ENCODE measurements at places on chromosomes 16 and 17.

- no peak for DNase-seq
Observed at GRCh38 chr16:5589812-5590373, 492.3 kb upstream of the EEF2KMT start.

DNA sequence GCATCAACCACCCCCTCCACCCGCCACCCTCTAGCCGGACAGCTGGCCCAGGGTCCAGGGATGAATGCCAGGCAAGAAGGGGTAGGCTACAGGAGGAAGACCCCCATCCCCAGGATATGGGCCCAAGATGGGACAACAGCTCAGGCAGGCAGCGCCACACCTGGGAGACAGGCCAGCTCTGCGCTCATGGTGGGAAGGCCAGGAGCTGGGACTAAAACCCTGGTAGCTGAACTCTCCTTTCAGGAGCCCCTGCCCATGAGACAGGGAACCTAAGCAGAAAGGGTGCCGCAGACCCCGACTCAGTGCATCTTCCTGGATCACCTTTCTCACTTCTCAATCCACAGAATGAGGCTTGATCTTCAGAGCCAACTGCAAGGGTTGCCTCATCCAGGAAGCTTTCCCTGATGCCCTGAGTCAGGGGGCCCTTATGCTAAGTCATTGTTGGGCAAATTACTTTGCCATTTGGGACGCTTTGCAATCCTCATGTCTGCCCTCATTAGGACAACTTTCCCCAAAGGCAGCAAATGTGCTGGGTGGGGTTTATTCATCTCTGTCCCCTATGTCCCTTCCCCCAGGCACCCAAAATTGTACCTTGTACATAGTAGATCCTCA is 9.0 kb downstream of the ZDHHC1 start:
- no peak for DNase-seq

- DNase-seq = no peak
Observed at GRCh38 chr16:68972720-68973119, 129.4 kb downstream of the TANGO6 start.

DNA sequence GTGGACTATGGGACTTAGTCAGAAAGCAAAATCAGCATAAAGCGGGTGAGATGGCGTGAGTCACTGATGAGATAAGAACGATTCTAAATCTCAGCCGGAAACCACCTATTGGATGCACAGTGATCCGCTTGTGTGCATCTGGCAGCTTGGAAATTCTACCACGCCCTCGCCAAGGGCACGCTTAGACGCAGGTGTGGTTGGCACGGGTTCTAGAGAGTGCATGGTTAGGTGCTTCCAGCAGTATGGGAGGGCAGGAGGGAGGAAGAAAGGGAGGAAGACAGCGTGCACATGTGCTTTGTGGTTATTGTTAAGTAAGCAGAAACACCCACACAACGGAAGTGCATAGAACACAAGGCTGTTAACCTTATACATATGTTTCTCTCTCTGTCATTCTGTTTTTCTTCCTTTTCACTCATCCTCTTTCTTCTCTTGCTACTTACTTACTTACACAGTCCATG is 374.0 kb upstream of the ASIC2 start:
- peak; percentile 12 for DNase-seq

GRCh38 chr16:143456-143855 is 5.0 kb upstream of the NPRL3 start:
- DNase-seq = no peak

- no peak for DNase-seq
Observed at GRCh38 chr17:55303701-55304145, 39.0 kb downstream of the HLF start.

DNA sequence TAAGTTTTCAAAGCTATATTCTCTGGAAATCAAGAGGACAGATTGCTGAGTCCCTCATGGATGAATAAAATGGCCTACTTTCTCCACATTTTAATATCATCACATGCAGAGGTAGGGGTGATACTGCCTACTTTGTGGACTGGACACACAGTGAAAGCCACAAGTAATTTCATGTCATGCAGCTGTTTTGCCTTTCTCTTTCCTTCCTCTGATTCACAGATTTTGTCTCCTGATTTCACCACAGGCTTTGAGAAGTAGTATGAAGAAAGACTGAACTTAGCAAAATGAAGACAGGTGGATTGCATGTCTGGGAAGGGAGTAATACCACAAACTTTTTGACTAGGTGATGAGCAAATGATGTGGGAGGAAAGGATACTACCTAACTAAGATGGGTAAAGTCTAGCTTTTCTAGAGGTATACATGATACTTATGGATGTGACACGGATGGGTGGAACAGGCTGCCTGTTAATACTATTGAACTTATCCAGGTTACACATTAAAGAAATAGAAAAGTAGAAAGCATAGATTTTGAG is 478.4 kb upstream of the GOT2 start:
- no peak for DNase-seq

- DNase-seq = no peak
Observed at GRCh38 chr16:52729731-52730130, 182.8 kb upstream of the TOX3 start.

DNA sequence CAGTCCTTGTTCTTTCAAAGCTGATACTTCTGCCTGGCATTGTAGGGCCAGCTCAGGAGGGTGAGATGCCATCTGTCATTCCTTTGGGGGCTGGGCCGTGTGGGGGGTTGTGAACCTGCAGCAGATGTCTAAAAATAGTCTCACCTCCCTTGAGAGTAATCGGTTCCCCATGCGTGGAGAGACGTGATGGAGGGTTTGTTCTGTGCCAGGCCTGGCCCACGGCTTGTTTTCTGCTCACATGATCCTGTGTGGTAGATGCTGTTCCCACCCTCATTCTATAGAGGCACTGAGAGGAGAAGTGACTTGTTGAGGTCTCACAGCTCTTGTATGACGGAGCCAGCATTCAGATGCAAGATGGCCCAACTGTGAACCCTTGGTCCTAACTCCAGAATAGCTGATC is 4.6 kb downstream of the IRF8 start:
- no peak for DNase-seq

DNA sequence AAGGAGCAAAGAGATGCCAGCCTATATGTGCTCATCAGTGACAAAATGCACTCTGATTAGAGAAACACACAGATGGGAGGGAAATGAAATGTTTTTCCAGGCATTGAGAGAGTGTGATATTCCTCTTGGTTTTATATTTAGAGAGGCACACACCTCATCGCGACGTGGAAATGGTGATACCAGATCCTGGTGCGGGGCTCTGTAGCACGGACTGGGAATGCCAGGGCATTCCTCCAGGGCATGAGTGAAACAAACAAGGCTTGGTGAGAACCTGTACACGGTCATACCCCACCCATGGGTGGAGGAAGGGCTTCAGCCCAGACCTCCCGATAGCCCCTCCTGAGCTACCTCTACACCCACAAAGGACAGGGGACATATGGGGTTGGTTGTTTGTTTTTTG is 280.2 kb downstream of the C16orf95 start:
- DNase-seq = no peak

GRCh38 chr17:13157656-13158055 is 139.8 kb upstream of the ELAC2 start:
- DNase-seq = no peak

DNA sequence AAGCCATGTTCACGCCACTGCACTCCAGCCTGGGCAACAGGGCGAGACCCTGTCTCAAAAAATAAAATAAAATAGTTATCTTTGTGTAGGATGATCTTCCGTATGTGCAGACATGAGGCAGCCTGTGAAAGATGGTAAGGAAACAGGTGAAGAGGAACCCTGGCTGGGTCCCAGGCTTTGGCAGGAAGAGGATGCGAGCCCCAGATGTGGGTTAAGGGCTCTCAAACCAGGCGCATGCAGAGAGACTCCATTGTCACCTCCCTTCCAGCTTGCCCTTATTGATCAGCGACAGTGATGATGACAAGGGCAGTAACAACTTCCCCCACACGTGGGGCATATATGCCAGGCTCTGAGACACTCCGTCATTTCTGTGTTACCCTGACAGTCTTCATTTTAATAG is 106.8 kb downstream of the GNAO1 start:
- DNase-seq = no peak

- no peak for DNase-seq
Observed at GRCh38 chr16:1497014-1497598, 3.9 kb downstream of the TELO2 start.

DNA sequence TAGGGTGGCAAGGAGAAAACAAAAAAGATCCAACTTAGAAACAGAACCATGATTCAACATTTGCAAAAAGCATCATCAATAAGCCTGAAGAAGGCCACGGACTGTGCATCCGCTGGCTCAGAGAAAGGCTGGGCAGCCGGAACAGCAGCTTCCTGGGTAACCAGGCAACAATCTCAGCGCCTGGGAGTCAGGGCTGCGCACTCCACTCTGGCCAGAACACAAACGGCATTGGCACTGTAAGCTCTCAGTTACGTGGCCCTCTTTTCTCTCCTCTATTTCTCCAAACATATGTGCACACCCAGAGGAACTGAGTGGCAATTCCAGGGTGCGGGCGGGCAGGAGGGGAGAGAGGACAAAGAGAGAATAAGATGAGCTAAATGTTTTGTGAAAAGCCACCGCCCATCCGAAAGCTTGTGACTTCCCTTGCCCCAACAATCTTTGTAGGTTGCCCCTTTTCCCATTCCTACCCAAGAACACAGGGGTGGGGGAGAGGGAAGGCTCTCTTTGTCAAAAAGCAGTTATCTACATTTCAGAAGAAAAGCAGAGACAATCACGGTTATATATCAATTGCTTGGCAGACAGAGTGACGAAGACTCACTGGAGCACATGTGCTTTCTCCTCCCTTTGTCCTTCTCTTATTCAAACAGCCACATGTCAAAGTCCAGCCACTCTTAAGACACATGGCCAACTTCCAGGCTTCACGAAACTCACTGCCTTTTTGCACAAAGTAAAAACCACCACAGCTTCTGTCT is 6.6 kb upstream of the GHDC start:
- no peak for DNase-seq

GRCh38 chr16:87836844-87837581 is 32.3 kb downstream of the SLC7A5 start:
- no peak for DNase-seq

DNA sequence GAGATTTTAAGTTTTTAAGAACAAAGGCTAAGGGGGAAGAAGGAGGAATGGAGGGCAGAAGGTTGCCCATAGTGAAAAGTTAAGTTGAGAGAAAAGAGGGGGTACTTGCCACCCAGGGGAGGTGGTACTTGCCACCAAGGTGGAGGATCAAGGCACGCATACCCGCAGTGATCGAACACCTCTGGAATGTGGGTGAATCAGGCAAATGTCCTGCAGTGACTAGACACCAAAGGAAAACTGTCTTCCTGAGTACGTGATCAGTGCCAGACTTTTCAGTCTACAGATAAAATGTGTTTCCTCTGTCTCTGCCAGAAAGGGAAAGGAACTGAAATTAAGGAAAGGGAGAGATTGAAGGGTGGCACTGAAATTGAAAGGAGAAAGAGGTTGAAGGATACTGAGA is 2285.3 kb downstream of the TP53TG3F start:
- DNase-seq = no peak

DNA sequence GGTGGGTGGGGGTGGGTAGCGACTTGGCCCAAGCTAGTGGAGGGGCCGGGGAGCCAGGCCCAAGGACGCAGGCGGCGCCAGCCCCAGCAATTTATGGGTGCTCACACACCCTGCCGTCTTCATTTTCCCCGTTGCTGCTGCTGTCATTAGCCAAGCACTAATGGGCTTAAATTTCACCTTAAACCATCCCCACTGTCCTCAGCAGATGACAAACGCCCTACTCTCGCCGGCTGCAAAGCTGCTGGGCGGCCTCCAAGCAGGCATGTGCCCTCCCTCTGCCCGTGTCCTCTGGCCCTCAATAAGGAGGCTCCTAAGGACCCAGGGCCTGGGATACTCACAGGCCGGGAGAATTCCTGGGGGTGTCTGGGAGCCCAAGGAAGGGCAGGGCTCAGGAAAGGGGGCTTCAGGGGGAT is 66.1 kb downstream of the SREBF1 start:
- no peak for DNase-seq

- no peak for DNase-seq
Observed at GRCh38 chr16:8565498-8565897, 24.8 kb downstream of the TMEM114 start.

GRCh38 chr17:5238333-5238732 is 3.7 kb upstream of the SCIMP start:
- no peak for DNase-seq

Measured in CD4-positive, alpha-beta T cell treated with Interleukin-21 for 1 hour (primary cell).